ENCODE measurements at places on chromosomes 13 and 19.

GRCh38 chr13:98236197-98236596, 59.1 kb upstream of the RNF113B start:
- no peak for DNase-seq

DNA sequence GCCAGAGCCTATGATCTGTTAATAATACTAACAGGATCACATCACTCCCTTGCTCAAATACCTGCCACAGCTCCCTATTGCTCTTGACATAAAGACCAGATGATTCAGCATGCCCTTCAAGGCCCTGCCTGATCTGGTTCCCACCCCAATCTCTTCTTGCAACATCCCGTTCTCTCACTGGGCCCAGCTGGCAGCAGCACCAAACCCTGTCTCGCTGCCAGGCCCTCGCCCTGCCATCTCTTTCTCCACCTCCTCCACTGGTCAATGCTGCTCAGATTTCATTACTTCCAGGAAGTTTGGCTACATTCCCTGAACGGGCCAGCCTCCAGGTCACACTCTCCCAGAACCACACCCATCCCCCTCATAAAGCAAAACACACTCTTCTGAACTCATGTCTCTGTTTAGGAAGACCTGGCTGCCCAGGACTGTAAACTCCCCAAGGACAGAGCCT, 8.6 kb upstream of the BCAT2 start:
- DNase-seq = peak; percentile 95

DNA sequence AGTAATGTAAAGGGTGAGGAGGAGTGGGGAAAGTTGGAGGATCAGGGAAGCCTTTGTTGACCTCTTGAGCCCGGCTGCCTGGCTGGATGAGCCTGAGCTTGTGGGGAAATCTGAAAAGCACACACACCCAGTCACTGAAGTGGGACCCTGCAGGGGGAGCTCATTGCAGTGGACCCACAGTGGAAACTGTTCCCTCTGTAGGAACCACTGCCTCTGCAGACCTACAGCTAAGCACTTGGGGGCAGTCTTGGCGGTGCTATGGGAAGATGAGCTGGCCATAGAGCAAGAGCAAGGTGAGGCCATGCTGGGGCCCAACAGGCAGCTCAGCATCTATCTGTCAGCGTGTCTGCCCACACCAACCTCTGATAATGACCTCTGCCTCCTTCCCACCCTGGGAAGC, 294.8 kb downstream of the TSHZ3 start:
- DNase-seq = peak; percentile 33

- no peak for DNase-seq
Measured at GRCh38 chr13:102470283-102470917, 68.6 kb upstream of the FGF14 start.

DNA sequence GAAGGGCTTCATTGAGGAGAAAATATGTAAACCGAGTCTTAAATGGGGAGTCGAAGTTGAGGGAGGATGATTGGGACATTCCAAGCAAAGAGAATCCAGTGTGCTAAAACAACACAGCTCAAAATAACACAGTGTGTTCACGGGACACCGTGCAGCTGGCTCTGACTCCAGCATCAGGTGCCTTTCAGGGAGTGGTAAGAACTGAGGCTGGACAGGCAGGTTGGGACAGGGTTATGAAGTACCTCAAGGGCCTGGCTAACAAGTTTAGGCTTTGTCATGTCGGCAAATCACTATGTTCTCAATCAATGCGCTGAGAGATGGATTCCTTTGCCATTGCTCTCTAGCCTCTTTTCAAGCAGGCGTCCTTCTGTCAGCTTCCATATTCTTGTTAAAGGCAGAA, 27.5 kb upstream of the WDFY2 start:
- DNase-seq = no peak

- DNase-seq = no peak
Measured at GRCh38 chr13:95987841-95988240, 65.4 kb downstream of the UGGT2 start.

GRCh38 chr13:113616991-113617749, 32.6 kb downstream of the TFDP1 start:
- DNase-seq = no peak

GRCh38 chr19:44737238-44738071, 11.1 kb upstream of the BCL3 start:
- DNase-seq = peak; percentile 77
